ENCODE measurements at places on chromosomes 11 and 22.

DNA sequence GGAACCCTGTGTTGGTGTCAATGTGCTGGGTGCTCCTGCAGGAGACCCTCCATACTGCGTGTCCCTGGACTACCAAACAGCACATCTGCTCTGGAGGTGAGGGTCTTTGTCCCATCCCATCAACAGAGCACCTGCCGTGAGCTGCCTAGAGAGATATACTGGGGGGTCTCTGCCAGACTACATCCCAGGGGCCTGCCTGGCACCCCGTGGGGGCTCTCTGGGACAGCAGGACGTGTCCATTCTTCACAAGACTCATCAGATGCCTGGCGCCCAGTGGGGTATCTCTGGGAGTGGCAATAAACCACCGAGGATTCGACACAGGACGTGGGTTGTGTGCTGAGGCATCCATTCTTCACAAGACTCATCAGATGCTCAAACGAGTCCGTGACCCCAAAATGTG, 42.7 kb downstream of the SHANK2 start:
- H3K27ac ChIP-seq = no peak overlapping the region
- no peaks in the 10 kb centered on the region for H3K36me3 ChIP-seq
- no peak overlapping the region for H3K4me3 ChIP-seq
- DNase-seq = no peak
- H3K4me1 ChIP-seq = 0 out of 2 replicates have a peak, but pooled peaks cover 4% of the 10 kb centered on the region

DNA sequence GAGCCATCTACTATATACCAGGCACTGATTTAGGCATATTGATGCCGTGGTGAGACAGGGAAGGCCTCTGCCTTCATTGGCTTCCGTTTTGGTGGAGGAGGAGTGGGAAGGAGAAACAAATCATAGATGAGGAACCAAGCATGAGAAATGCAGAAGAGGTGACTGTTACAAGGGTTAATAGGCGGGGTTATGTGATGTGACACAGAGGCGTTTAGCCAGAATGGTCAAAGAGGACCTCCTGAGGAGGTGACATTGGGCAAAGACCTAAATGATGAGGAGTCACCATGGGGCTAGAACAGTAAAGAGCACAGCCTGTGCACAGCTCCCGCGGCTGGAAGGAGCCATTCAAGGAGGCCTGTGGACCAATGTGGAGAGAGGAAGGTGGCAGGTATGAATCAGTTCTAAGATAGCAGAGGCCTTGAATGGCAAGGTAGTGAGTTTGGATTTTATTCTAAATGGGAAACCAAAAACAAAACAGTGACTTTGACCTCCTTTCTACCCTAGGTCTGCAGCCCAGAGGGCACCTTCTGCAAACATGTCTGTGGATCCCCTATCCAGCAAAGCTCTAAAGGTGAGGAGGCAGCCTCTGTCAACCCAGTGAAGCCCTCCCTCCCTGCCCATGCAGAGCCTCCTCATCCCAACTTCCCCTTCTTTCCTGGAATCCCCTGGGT, 11.7 kb downstream of the MAFF start:
- peak overlapping the region; percentile 61 for H3K27ac ChIP-seq
- peaks cover 37% of the 10 kb centered on the region for H3K4me1 ChIP-seq
- H3K27me3 ChIP-seq = peaks cover 35% of the 10 kb centered on the region
- no peak overlapping the region for H3K4me3 ChIP-seq
- DNase-seq = no peak

DNA sequence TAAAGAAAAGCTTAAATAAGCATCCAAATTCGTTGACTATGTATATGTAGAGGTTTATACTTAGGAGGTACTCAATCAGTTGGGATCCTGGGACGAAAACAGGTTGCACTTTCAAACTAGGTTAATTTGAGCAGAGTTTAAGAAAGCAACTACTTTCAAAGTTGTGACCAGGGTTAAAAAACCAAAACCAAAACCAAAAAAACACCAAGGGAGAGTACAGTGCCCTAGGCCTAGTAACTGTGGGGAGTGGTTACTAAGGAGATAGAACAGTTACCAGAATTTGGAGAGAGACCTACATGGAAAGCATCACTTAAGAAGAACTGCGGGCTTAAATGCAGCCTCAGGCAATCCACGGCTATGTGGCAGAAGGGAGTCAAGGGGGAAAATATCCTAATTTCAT, 148.3 kb downstream of the JRKL start:
- no peaks in the 10 kb centered on the region for H3K27me3 ChIP-seq
- no peaks in the 10 kb centered on the region for H3K4me1 ChIP-seq
- no peak overlapping the region for H3K4me3 ChIP-seq
- H3K27ac ChIP-seq = no peak overlapping the region
- H3K36me3 ChIP-seq = no peaks in the 10 kb centered on the region

GRCh38 chr22:49210606-49211005, 617.1 kb downstream of the BRD1 start:
- H3K4me1 ChIP-seq = no peaks in the 10 kb centered on the region
- no peak overlapping the region for H3K4me3 ChIP-seq
- H3K36me3 ChIP-seq = peaks cover 8% of the 10 kb centered on the region
- no peak for DNase-seq
- no peaks in the 10 kb centered on the region for H3K27me3 ChIP-seq

- no peaks in the 10 kb centered on the region for H3K36me3 ChIP-seq
- H3K4me1 ChIP-seq = peaks cover 10% of the 10 kb centered on the region
- no peak overlapping the region for H3K4me3 ChIP-seq
- H3K27ac ChIP-seq = no peak overlapping the region
- DNase-seq = no peak
- H3K27me3 ChIP-seq = peaks cover 15% of the 10 kb centered on the region
Observed at GRCh38 chr22:45261407-45262088, 20.9 kb upstream of the KIAA0930 start.

DNA sequence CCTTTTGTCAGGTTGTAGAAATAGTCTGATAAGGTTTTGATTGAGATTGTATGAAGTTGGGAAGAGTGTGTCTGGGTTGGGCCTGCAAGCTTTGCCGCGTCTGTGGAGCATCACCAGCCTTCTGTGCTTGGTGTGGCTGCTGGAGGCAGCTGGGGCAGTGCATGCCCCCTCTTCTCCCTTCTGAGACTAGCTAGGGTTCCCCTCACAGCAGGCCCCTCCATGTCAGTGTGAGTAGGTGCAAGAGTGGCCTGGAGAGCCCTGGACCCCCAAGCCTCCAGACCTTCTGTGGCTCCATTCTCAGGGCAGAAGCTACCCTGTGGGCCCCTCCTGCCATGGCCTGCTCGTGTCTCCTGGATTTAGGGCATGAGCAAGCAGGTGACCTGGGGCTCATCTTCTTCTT, 914.2 kb downstream of the TBC1D22A start:
- H3K27me3 ChIP-seq = no peaks in the 10 kb centered on the region
- no peaks in the 10 kb centered on the region for H3K4me1 ChIP-seq
- no peak overlapping the region for H3K4me3 ChIP-seq
- H3K27ac ChIP-seq = no peak overlapping the region
- peaks cover 11% of the 10 kb centered on the region for H3K36me3 ChIP-seq
- DNase-seq = no peak

DNA sequence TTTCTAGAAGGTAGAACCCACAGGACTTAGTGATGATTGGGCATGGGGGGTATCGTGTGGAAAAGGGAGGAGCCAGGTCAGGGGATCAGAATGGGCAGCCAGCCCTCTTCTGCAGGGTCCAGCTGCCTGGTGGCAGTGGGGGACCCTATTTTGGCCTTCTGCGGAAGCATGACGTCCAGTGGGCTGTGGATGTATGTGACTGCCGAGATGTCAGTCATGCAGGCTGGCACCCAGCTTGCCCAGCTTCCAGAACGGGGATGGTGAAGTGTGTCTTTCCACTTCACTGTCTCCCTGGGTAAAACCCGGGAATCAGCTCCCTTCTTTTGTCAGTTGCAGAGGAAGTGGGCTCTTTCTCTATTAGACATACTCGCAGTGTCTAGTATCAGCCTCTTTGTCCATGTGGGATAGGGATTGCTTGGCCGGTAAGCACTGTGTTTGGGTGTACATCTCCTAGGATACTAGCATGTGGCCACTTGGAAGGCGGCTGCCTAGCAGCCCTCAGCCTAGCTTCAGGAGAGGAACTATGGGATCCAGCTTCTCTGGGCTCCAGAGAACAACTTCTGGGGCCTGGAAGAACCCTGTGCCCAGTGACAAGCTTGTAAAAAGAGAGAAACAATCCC, 51.4 kb downstream of the GRIK4 start:
- DNase-seq = no peak
- H3K36me3 ChIP-seq = no peaks in the 10 kb centered on the region
- peaks cover 15% of the 10 kb centered on the region for H3K4me1 ChIP-seq
- H3K27me3 ChIP-seq = peaks cover 15% of the 10 kb centered on the region

DNA sequence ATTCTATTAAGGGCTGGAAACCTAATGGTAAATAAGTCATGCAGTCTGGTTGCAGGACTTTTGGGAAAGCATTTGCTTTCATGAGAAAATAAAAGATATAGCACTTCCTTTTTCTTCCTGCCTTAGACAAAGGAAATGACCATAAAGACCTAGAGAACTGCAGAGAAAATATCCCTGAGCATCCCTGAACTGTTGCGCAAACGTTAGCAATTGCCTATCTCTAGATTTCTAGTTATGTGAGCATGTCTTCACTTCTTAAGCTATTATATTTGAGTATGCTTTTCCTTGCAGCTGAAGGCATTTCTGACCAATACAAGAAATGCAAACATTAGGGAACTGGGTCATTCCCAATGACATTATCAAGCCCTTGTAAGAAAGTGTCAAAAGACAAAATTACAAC, 110.6 kb downstream of the KIF18A start:
- peaks cover 54% of the 10 kb centered on the region for H3K36me3 ChIP-seq
- no peak overlapping the region for H3K4me3 ChIP-seq

DNA sequence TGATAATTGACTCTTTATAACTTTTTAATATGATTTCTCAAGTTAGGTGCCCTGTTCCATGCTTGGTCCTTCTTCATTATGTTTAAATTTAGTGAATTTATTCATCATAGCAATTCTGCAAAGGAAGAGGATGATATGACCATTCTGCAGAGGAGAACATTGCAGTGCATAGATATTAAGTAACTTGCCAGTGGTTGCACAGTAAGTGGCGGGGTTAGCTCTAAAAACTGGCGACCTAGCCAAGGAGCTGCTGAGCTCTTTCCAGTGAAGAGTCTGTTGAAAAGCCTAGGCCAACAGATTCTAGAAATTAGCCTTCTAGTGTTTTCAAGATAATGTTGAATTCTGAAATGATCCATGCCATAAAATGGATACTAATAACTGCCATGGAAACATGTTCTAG, 4.6 kb downstream of the EWSR1 start:
- no peak overlapping the region for H3K27ac ChIP-seq
- DNase-seq = no peak
- peaks cover 87% of the 10 kb centered on the region for H3K36me3 ChIP-seq
- H3K27me3 ChIP-seq = peaks cover 4% of the 10 kb centered on the region
- peaks cover 79% of the 10 kb centered on the region for H3K4me1 ChIP-seq

GRCh38 chr11:77144857-77145428, 16.9 kb downstream of the MYO7A start:
- no peak for DNase-seq
- peaks cover 14% of the 10 kb centered on the region for H3K27me3 ChIP-seq
- no peaks in the 10 kb centered on the region for H3K36me3 ChIP-seq
- H3K27ac ChIP-seq = no peak overlapping the region
- no peak overlapping the region for H3K4me3 ChIP-seq

GRCh38 chr11:75814363-75814676, 690 bp upstream of the UVRAG start:
- H3K4me3 ChIP-seq = no peak overlapping the region
- peak overlapping the region; percentile 92 for H3K27ac ChIP-seq
- no peak for DNase-seq
- no peaks in the 10 kb centered on the region for H3K36me3 ChIP-seq
- H3K27me3 ChIP-seq = peaks cover 1% of the 10 kb centered on the region
- peaks cover 26% of the 10 kb centered on the region for H3K4me1 ChIP-seq

DNA sequence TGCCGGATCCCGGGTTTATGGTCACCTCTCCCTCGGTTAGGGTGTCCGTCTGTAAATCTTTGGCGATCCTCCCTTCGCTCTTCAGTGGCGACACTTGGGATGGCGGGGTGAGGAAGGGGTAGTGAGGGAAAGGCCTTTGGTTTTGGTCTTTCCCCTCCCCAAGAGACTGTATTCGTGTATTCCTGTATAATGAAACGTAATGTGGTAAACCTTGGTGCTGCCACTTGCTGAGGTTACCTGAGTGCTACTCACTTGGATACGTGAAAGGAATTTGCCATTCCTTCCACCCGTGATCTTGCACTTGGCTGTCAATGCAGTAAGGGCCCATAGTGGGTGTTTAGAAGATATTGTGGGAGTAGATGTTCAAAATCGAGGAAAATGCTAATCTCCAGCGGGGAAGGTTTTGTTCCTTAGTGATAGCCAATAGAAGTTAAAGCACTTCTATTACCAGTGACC, 578 bp upstream of the NUP160 start:
- H3K27me3 ChIP-seq = no peaks in the 10 kb centered on the region
- DNase-seq = no peak

DNA sequence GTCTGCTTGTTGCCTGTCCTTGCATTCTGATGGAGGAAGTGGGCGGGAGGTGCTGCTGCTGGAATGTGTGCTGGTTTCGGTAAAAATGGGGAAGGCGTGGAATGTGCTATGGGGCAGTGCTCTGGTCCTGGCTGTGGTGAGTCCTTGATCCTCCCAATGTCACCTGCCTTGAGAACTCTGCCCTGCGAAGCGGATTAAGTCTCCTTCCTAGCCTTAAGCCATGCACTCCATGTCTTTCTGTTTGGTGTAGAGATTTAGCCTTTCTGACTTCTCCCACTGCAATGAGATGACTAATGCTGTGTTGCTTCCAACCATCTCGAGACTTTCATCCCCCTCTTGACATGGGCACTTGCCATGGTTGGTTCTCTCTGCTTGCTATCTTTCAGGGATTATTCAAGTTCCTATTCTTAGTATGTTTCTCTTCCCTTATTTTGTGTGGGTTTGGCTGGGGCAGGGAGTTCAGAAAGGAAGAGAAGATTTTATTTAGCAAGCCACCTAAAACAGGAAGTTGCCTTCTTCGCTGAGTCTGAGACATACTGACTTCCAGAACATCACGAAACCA, 687.9 kb downstream of the NTM start:
- H3K27ac ChIP-seq = no peak overlapping the region
- H3K4me1 ChIP-seq = peaks cover 42% of the 10 kb centered on the region
- DNase-seq = no peak
- no peak overlapping the region for H3K4me3 ChIP-seq
- H3K27me3 ChIP-seq = no peaks in the 10 kb centered on the region

GRCh38 chr22:20130319-20130718, 1.3 kb upstream of the ZDHHC8 start:
- H3K4me3 ChIP-seq = no peak overlapping the region
- H3K4me1 ChIP-seq = peaks cover 19% of the 10 kb centered on the region
- no peak for DNase-seq
- H3K36me3 ChIP-seq = peaks cover 5% of the 10 kb centered on the region

GRCh38 chr11:86117001-86117711, 48.3 kb upstream of the PICALM start:
- no peaks in the 10 kb centered on the region for H3K27me3 ChIP-seq
- H3K36me3 ChIP-seq = no peaks in the 10 kb centered on the region
- DNase-seq = peak; percentile 41
- H3K4me3 ChIP-seq = peak overlapping the region; percentile 73
- peaks cover 36% of the 10 kb centered on the region for H3K4me1 ChIP-seq
- H3K27ac ChIP-seq = peak overlapping the region; percentile 72

- H3K27me3 ChIP-seq = no peaks in the 10 kb centered on the region
- H3K4me1 ChIP-seq = peaks cover 37% of the 10 kb centered on the region
- peak within 1 kb of the TSS; percentile 95 for H3K4me3 ChIP-seq
- peak within 1 kb of the TSS; percentile 98 for H3K27ac ChIP-seq
- H3K36me3 ChIP-seq = peaks cover 6% of the 10 kb centered on the region
Observed at GRCh38 chr22:35648066-35649025, at the start of gene APOL6. APOL6 (plus strand) TSS chr22:35648446; CDS start chr22:35656426, 7,980 bp downstream.

All from HFFc6 (cell line).